ENCODE measurements at places on chromosomes 11 and 22.

DNA sequence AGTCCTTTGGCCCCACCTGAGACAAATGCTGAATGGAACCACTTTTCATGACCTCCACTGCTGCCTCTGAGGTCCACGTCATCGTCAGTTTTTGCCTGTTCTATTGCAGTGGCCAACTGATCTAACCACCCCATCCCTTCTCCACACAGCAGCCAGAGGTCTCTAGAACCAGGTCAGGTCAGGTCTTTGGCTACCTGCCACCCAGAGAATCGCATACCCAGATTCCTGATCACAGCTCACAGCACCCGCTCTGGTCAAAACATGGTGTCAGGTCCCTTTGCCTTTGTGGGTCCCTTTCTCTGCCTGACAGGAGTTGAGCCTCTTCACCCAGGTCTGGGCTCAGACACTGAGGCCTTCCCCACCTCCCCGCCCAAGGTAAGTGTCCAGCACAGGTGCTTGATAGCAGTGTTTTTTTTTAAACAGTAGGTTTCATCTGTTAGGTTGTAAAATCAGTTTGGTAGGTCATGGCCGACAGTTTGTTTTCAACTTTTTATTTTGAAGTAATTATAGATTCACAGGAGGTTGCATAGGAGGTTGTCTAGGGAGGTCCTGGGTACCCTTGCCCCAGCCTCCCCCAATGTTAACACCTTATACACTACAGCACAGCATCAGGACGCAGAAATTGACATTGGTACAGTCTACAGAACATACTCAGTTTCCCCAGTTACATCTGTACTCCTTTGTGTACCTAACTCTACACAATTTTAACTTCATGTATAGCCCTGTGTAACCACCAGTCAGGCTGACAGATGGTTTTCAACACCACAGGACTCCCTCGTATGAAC, 6.9 kb downstream of the C22orf39 start:
- no peak for DNase-seq

- DNase-seq: no peak
Observed at GRCh38 chr11:34030382-34030781, 21.1 kb upstream of the CAPRIN1 start.

- DNase-seq: peak; percentile 38
Observed at GRCh38 chr22:30763815-30764673, 69.4 kb downstream of the OSBP2 start.

DNA sequence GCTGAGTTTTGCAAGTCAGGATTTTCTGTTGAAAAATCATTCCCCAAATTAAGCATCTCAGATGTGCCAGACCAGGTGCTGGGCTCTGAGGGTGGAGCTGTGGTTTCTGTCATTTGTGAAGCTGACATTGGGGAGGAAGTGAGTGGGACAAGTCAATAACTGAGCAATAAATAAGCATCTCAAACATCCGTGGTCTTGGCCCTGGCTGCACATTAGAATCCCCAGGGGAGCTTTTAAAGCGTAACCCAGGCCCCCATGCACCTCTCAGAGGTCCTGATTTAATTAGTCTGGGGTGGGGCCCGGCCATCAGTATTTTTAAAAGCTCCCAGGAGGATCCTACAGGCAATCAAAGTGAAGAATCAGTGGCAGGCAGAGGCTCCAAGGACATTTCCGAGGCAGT, 420.0 kb downstream of the MN1 start:
- DNase-seq: no peak

GRCh38 chr11:80441821-80442220, 1001.0 kb upstream of the TENM4 start:
- DNase-seq: no peak

GRCh38 chr11:128720522-128720985, 26.7 kb downstream of the FLI1 start:
- DNase-seq: no peak

DNA sequence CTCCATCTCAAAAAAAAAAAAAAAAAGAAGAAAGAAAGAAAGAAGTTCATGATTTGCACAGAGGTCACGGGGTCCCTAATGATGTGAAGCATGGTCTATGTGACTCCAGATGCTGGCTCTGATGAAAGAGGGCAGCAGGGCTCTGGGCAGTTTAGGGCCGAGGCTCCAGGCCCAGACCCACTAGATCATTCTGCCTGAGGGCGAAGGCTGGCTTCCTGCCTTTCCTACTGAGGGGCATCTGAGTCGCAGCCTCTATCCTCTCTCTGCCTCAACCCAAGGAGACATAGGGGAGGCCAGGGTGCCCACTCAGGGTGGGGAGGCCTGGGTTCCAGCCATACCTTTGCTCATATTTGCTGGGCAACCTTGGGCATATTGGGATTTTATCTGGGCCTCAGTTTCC, 4.8 kb downstream of the SLC35E4 start:
- no peak for DNase-seq

- no peak for DNase-seq
Observed at GRCh38 chr11:79423736-79424135, 17.1 kb downstream of the TENM4 start.

GRCh38 chr22:50035976-50036724, 21.9 kb downstream of the TTLL8 start:
- DNase-seq: no peak

DNA sequence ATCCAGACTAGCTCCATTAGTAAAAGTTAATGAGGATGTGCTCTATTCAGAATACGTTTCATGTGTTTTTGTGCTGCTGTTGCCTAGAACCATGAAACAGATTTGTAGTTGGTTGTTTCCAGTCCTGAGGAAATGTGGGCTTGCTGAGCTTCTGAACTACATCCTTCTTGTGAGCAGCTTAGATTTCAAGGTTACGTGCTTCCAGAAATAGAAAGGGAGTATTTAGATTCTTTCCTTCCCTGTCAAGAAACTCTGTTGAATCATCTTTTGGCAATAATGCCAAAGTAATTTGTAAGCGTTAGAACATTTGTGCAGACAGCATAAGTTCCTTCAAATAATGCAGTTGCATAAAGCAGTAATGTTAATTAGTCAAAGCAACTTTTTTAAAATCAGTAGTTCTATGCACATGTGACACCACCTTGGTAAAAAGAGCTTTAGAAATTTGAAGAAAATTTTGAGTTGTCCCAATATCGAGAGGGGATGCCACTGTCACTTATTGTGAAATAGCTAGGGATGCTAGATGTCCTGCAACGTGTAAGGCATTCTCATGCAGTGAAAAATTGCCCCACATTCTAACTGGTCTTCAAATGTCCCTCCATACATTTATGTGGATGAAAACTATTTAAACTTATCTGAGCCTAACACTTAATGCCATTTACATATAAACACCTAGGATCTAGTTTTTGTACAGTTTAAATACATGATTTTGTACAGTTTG, 169.6 kb downstream of the ETS1 start:
- no peak for DNase-seq

DNA sequence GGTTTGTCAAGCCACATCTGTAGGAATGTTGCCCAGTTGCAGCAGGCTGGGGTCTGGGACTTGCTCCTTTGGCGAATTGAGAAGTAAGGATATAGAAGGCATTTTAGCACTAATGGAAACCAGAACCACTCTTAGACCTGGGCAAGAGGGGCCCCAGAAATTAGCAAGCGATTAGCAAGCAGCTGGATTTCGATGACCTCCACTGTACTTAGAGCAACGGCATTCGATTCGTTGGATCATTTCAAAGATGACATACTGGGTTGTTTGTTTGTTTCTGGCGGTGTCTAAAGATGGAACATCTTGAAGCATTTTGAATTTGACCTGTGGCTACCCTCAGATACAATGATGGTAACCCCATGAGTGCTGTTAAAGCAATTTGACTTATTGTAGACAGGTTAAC, 1.2 kb upstream of the CDPF1 start:
- DNase-seq: no peak

DNA sequence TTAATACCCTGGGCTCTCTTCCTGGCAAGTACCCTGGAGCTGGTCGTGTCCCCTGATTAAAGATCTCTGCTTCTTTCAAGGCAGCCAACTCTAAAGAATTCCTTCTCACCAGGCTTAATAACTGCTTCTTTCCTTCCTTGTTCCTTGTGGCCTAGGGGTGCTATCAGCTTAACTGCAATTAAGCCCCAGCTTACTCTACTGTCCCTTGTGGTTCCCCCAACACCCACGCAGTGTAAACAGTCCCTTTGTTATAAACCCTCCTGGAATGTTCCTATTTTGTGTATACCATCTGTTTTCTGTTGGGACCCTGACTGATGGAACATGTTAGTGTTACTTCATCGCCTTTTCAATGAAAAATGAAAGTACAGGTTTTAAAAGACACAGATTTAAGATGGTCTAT, 126.4 kb upstream of the KIRREL3 start:
- DNase-seq: no peak

GRCh38 chr11:47108214-47108613, 68.5 kb downstream of the ARFGAP2 start:
- no peak for DNase-seq

DNA sequence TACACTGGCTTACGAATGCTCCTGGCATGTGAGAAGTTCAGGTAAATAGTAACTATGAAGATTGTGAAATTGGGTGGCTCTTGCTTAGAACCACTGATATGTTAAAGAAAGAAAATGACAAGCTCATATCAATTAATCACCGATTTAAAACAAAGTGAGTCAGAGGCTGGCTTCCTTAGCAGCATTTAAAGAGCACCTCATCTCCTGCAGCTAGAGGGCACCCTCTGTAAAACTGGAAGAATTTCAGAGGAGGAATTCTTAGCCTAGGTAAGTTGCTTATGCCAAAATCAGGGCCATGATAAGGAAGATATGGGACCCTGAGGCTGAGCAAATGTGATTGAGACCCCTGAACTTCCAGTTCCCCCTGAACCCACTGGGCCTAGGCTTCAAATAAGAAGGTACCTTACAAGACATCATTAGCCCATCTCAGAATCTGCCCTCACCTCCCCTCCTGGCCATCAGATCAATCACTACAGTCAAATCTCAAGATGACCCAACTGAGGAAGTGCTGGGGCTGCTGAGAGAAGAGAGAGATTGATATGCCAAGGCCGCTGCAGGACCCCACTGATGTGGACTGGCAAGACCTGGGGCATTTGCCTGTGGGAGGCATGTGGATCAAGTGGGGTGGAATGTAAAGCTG, 8.6 kb upstream of the CD3E start:
- DNase-seq: no peak

- no peak for DNase-seq
Observed at GRCh38 chr22:48256041-48256739, 1493.7 kb downstream of the TBC1D22A start.

- peak; percentile 70 for DNase-seq
Observed at GRCh38 chr11:119323532-119324033, 6.7 kb upstream of the MCAM start.

GRCh38 chr11:57338142-57338541, at the start of gene P2RX3:
P2RX3 (plus strand) TSS chr11:57338352; CDS start chr11:57338551, 199 bp downstream.
- no peak for DNase-seq

GRCh38 chr11:126790550-126791081, 210.0 kb downstream of the KIRREL3 start:
- DNase-seq: no peak

GRCh38 chr11:110866081-110866480, 153.8 kb upstream of the ARHGAP20 start:
- DNase-seq: no peak

GRCh38 chr11:118224511-118225188, at the start of gene JAML:
JAML (minus strand) TSS chr11:118225011; CDS start chr11:118214866, 10,145 bp downstream.
- DNase-seq: peak; percentile 56

DNA sequence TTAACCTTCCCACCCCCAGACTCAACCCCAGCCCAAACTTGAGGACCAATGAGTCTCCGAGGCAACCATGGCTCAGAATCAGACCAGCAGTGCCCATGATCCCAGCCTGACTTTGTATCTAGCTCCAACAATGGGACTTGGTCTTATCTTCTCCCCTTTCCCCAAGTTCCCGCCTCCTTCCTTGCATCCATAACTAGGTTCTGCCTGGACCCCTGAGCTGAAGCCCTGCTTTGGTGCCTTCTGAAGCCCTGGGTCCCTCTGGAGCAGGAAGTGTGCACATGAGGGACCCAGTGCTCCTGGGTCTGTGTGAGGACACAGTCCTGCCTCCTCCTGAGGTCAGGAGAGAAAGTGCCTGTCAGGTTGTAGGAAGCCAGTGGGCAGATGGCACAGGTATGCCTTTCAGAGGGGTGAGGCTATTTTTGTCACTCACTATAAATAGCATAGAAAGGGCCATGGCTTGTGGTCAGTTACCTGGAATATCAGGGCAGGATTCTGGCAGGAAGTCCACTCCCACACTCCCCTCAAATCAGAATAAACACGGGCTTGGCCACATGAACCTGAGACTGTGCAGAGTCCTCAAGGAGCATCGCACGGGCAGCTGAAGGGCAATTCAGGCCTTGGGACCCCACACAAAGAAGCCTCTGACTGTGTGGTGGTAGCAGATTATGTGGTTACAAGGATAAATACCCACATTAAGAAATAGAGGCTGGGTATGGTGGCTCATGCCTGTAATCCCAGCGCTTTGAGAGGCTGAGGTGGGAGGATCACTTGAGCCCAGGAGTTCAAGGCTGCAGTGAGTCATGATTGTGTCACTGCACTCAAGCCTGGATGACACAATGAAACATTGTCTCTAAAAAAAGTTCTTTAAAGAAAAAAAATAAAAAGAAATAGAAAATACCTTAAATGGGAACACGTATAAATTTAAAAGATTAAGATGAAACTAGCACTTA, 27.4 kb downstream of the RCN1 start:
- no peak for DNase-seq

DNA sequence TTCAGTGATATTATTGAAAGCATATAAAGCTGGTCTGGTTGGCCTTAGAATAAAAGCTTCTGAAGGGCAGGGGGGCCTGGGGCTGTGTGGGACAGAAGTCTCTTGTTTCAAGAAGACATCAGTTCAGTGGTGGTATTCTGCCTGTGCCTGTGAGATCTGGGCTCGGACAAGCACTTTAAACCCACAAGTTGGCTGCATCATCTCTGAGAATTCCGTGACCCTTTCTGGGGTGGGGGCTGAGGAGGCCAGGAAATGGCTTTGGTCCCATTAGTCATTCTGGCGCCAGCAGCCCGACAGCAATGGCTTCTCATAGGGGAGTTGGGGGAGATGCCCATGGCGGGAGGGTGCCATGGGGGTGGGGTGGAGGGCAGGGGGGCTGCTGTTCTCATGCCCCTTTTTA, 104.1 kb downstream of the PKNOX2 start:
- DNase-seq: no peak

GRCh38 chr11:61404641-61405040, 12.3 kb downstream of the TMEM216 start:
- no peak for DNase-seq

- DNase-seq: no peak
Observed at GRCh38 chr22:42895087-42895486, 38.0 kb upstream of the ARFGAP3 start.

- no peak for DNase-seq
Observed at GRCh38 chr11:26734691-26735090, 12.8 kb upstream of the SLC5A12 start.

- DNase-seq: no peak
Observed at GRCh38 chr11:115132436-115133228, 371.6 kb downstream of the CADM1 start.

DNA sequence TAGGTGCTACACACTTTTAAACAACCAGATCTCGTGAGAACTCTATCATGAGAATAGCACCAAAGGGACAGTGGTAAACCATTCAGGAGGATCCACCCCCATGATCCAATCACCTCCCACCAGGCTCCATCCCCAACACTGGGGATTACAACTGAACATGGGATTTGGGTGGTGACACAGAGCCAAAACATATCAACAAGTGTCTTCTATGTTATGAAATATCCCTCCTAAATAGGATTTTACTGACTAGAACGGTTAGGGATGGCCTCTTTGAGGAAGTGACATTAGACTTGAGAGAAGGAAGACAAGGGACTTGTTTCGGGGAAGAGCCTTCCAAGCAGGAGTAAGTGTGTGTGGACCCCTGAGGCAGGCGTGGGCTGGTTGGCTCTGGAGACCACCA, 11.9 kb upstream of the MRPL11 start:
- DNase-seq: no peak

Measured in T follicular helper cell (primary cell).